ENCODE measurements at places on chromosomes 7 and 10. TPM values are rescaled to one million over a fixed set of nuclear protein-coding genes. Genes with fewer than 3 reads are reported as not detected.

Gene C10orf143
- not detected for total RNA-seq

Gene HMX3
- total RNA-seq = not detected

Gene C10orf67
- 0.35 TPM for total RNA-seq

Gene ARL3
- total RNA-seq = 9.7 TPM

Gene PRLHR
- total RNA-seq = not detected
